ENCODE measurements at places on chromosomes 11 and 22.

GRCh38 chr11:96620464-96621044 is 230.7 kb downstream of the JRKL start:
- no peak for DNase-seq

DNA sequence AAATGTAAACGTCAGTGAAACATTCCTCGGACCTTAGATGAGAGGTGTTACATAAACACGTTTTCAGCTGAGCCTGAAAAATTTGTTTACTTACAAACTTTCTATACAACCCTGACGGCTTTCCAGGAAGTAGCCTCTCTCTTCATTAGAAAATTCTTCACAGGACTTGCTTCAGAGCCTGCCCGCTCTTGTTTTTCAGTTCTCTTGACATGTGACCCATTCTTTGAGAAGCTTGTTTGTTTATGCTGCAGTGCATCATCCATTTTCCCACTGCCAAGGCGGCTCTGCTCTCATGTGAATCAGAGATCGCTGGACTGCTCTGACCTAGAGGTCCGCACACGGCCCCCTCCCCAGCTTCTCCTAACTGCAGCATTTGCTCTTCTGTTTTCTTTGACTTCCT is 47.9 kb upstream of the ARHGAP42 start:
- peak; percentile 11 for DNase-seq

- DNase-seq, result no peak
Observed at GRCh38 chr22:47676685-47677084, 914.2 kb downstream of the TBC1D22A start.

DNA sequence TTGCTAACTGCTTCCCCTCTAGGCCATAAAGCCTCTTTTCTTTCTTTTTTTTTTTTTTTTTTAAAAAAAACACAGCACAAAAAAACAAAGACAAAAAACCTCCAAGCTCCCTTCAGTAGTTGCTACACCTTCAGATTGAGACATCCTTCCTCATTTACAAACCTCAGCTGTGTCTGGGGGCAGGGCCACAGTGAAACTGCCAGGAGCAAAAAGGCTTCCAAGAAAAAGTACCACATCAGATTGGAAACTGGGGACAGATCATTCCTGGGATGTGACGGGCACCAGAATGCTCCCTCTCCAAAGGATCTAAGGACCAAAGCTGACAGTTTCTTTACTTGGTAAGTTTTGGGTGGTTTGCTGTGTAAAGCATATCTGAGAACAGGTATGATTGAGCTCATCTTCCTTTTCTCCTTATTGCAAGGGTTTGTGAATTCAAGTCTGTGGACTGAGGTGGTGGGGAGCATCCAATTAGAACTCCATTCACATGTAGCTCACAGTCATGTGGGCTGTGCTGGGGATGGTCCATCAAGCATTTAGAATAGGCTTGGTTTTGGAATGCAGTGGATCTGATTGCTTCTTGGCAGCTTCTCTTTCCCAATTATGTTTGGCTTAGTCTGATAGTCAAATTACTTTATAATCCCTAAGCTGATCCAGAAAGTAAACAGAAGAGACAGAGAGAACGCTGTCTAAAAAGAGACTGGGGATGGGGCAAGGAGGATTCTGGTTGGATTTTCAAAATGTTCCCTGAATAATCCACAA is 705 bp downstream of the BBOX1 start:
- no peak for DNase-seq

- DNase-seq, result peak; percentile 46
Observed at GRCh38 chr11:44927174-44927661, 23.5 kb downstream of the TP53I11 start.

DNA sequence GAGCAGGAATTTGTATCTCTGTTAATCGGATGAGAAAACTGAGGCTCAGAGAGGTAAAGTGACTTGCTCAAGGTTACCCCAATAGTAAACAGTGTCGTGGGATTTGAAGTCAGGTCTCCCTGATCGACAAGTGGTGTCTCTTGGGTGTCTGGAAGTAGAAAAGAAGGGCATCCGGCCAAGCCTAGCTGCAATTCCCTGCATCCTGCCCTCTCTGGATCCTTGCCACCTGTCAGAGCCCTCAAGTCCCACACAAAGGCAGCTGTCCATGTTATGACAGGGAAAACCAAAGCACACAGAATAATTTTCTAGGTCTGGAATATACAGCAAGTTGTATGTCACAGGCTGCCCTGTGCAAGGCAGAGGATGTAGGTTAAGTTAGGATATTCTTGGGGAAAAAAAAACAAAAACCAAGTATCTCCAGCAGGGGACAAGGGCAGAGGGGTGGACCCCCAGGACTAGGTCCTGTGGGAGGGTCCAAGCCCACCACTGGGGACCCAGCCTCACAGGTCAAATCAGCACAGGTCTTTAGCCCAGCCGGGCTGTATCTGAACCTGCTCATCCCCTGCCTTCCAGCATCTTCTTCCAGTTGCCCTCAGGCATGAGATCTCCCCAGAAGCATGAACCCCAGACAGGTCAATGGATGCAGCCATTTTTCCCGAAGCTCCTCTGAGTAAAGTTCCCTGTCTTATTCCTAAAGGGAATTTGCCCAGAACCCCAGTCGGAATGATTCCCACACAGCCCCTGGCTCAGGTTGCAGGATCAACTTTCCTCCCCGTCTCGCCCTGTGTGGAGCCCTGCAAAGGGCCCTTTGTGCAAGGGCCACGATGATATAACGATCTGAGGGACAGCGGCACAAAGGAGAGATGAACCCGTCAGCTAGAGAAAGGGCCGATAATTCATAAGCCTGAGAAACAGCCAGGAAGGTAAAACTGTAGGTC is 15.0 kb downstream of the USH1C start:
- DNase-seq, result no peak

- peak; percentile 56 for DNase-seq
Observed at GRCh38 chr22:21697880-21698279, 32.1 kb downstream of the PPIL2 start.

- DNase-seq, result no peak
Observed at GRCh38 chr22:20979243-20979809, 2.8 kb upstream of the LZTR1 start.

DNA sequence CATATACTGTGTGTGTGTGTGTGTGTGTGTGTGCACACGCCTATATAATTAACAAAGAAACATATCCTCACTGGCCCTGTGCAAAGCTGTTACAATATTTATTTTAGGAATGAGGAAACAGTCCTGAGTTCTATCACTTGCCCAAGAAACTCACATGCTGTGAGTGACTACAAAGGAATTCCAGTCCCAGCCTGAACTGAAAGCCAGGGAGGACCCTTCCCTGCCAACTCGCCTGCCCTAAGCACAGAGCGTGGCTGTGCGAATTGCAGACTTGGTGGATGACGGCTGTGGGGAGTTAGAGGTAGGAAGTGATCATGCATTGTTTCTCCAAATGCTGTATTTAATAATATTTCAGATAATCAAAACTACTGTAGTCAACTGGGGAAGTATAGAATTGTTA is 26.4 kb upstream of the CD5 start:
- DNase-seq, result no peak

DNA sequence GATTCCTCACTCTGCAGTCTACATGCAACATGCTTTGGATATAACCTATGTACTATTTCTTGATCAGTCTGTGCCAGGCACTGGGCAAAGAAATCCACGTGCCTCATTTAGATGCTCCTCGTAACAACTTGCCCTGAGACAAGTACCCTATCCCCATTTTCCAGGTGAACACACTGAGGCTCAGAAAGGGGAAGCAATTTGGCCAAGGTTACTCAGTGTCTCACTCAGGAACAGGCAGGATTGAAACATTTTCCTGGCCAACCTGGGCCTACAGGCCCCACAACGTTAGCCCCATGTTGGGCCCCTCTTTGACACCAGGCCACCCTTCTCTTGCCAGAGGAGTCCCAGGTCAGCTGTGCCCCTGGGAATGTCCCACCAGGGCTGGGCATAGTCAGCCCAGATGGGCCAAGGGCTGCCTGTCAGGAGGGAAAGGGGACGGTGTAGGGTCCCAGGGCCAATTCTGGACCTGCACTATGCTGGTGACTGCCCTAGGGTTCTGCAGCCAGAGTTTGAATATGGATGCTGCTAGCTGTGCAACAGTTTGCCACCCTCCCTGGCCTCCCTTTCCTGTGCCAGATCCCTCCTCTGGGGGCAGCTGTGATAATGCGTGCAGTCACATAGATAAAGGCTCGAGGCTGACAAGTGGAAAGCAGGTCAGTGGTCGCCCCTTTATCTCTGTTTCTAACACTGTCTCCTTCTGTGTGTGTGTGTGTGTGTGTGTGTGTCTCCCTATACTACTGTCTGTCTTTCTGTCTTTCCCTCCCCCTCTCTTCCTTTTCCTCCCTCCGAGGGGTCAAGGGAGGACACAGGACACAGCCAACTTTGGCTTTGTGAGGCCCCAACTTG is 10.4 kb upstream of the EMID1 start:
- DNase-seq, result no peak

DNA sequence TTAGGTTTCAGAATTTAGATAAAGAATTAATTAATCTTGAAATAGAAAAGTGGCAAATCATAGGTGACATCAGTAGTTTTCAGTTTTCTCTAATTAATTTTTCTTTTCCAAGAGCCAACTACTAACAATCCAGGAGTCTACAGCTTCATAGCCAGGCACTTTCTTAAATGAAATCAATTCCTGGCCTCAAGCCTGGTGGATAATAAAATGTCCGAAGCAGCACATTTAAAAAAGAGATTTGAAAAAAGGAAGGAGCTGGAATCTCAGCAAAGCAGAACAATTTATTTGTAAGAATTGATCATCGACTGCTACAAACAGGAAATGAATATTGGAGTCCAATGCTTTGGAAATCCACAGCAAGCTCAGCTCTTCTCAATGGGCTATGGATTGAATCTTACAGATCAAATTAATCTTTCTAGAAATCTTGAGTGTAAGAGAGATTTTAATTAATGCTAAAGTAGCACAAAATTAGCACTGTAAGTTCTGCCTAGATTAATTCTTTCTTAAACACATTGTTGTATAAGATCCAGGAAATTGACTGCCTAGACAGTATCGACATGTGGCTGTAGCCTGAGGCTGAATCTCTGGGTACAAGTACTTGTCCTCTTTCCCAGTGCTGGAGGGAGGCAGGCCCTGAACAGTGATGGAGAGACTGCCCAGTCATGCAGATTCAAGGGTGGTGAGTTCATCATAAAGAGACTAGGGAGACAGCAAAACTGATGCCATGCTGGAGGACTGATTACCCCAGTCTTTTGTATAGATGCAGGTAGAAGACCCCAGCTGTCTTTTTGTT is 167.8 kb upstream of the POU2AF2 start:
- no peak for DNase-seq

DNA sequence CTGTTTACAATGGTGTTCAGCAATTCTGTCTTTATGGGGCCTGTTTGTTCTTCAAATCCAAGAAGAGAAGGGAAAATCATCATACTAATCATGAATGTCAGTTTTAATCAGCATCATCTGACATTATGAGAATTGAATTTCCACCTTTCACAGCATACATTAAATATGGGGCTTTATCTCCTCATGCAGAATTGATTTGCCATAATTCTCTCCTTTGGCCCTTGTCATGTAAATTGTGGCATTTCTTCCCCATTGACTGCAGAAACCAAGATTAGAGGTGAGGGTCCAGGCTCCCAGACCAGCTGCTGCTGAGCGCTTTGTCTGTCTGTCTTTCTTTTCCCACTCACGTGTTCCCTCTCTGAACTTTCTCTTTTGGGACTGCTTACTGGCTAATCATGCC is 232.1 kb upstream of the NAV2 start:
- no peak for DNase-seq

- no peak for DNase-seq
Observed at GRCh38 chr11:67996622-67997474, 7.0 kb downstream of the UNC93B1 start.

GRCh38 chr11:39780131-39780530 is 1679.3 kb downstream of the LRRC4C start:
- no peak for DNase-seq

DNA sequence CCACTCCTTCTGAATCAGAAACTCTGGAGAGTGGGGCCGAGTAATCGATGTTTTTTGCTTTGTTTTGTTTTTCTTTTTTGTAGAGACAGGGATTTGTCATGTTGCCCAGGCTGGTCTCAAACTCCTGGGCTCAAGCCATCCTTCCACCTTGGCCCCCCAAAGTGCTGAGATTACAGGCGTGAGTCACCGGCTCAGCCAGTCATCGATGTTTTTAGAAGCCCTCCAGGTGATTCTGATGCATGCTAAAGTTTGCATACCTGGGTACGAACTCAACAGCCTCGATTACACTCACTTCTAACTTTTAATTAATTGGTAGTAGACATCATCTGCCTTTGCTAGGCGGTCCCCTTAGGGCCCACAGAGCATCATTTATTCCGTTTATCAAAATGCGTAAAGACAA is 50.3 kb downstream of the C11orf71 start:
- DNase-seq, result no peak

- peak; percentile 50 for DNase-seq
Observed at GRCh38 chr11:93741882-93742226, 382 bp downstream of the C11orf54 start.

DNA sequence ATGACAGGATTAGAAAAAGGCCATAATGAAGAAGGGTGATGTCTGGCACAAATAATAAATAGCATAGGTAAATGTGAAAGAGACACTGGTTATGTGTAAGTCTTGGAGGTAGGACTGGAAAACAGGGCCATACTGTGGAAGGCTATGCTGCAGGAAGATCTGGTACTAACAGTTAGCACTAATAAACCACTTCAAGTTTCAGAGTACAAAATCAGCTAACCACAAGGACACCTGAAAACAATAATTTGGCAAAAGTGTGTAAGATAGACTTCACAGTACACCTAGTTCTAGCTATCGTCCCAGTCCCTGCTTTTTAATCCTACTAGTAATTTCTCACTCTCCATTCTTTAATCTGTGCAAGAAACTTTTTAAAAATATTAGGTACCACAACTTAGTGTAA is 44.3 kb downstream of the CWF19L2 start:
- DNase-seq, result no peak

DNA sequence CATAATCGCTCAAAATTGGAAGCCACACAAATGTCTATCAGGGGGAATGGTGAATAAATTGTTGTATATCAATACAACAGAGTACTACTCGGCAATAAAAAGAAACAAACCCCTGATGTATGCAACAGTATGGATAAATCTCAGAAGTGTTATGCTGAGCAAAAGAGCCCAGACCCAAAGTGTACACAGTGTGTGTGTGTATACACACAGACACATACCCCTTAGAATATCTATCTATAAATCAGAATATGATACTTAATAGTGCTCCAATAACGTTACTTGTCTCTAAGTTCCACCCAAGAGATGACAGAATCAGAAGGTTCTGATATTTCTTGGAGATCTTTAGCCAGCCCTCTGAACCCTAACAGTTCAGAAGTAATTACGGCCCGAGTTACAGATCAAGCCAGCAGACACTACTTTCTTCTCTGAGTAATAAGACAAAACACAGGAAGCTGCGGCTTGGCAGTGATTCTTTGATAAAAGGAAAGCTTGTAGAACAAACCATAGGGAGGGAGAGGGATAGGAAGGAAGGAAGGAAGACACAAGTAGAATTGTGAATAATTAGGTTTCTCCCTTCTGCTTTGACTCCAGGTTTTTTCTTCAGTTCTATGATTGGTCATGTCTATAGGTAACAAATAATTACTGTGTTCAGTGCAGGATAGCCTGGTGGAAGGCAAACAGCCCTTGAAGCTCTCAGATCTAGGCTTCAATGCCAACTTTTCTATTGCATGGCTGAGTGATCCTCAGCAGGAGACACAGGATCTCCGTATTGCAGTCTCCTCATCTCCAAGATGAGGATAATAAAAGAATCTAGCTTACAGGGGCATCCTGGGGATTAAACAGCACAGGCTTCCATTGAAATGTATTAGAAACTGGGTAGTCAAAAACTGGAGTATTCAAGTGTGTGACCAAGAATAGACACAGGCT is 75.6 kb upstream of the TEAD1 start:
- DNase-seq, result no peak

Data from HFFc6 (cell line).